Activated CD4-positive, alpha-beta T cell treated with anti-CD3 and anti-CD28 coated beads, Interleukin-2, amount 10 ng/mL, durations not matched to agents 24 days and 14 days (primary cell): ENCODE measurements at places on chromosomes 12 and 14. TPM values are rescaled to one million over a fixed set of nuclear protein-coding genes. Genes with fewer than 3 reads are reported as not detected.
A peak's percentile ranks its signal among the peaks of the same experiment; 100 is the strongest.

GRCh38 chr14:61932974-61933373 lies 170.8 kb downstream of the SNAPC1 start:
- no peak overlapping the region for H3K4me3 ChIP-seq
- no peak overlapping the region for H3K27ac ChIP-seq
- H3K27me3 ChIP-seq = peaks cover 30% of the 10 kb centered on the region
- H3K4me1 ChIP-seq = no peaks in the 10 kb centered on the region
- H3K36me3 ChIP-seq = no peaks in the 10 kb centered on the region

DNA sequence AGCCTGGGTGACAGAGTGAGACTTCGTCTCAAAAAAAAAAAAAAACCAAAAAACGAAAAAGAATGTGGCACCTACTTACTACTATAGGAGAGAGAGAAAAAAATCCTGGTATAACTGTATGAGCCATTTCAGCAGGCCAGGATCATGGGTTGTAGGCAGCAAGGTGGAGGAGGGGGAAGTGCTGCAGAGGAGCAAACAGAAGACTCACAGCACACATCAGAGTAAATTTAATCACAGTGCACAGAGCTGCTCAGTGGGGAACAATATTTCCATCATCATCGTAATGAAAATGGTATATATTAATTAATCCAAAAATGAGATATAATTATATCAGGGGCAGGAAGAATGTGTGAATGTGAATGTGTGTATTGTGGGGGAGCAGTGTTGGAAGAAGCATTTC lies 175.8 kb downstream of the SLC2A13 start:
- H3K27ac ChIP-seq = no peak overlapping the region
- H3K4me1 ChIP-seq = peaks cover 3% of the 10 kb centered on the region
- no peak for DNase-seq
- H3K36me3 ChIP-seq = no peaks in the 10 kb centered on the region
- H3K27me3 ChIP-seq = no peaks in the 10 kb centered on the region

- peak overlapping the region; percentile 93 for H3K27ac ChIP-seq
- peaks cover 23% of the 10 kb centered on the region for H3K4me1 ChIP-seq
- no peak for DNase-seq
- peak overlapping the region; percentile 34 for H3K4me3 ChIP-seq
- no peaks in the 10 kb centered on the region for H3K36me3 ChIP-seq
Measured at GRCh38 chr12:110591451-110592051, 8.4 kb upstream of the PPTC7 start.

DNA sequence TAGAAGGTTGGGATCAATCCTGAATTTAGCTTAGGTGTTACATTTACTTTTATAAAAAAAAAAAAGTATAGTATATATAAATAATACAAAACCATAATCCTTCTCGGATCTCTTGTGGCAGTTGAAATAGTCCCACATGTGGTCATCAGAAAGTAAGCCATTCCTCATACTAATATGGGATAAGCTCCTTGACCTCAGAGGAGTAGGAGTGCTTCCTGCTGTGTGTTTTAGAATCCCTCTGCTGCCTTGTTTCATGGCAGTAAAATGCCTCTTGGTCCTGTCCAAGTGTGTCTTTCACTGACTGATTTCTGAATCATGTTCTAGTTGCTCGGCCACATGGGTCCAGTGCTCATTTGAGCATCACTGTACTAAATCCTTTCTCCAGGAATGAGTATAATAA lies 117.0 kb downstream of the NTN4 start:
- no peaks in the 10 kb centered on the region for H3K4me1 ChIP-seq
- H3K27me3 ChIP-seq = no peaks in the 10 kb centered on the region
- no peak overlapping the region for H3K4me3 ChIP-seq
- H3K27ac ChIP-seq = no peak overlapping the region
- no peaks in the 10 kb centered on the region for H3K36me3 ChIP-seq

DNA sequence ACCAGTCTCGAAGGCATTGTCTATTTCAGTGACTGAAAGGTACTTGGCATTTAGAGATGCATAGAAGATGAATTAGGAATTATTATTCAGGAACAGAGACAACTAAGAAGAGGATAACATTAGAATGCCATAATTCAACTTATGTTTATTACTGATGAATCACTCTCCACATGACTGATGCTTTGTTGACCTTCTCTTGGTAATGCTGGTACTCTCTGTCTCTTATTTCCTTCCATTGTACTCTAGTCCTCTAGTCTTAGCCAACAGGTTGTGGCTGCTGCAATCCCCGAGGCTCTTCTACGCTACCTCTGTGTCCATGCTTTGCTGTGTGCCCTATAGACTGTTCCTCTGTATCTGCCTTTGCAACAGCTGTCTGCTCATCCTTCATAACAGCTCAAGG lies 652.9 kb downstream of the NRXN3 start:
- no peaks in the 10 kb centered on the region for H3K36me3 ChIP-seq
- H3K4me3 ChIP-seq = no peak overlapping the region
- DNase-seq = peak; percentile 9
- no peaks in the 10 kb centered on the region for H3K27me3 ChIP-seq
- H3K27ac ChIP-seq = no peak overlapping the region

- H3K4me1 ChIP-seq = peaks cover 41% of the 10 kb centered on the region
- H3K4me3 ChIP-seq = peak overlapping the region; percentile 97
- no peaks in the 10 kb centered on the region for H3K27me3 ChIP-seq
- peak overlapping the region; percentile 4 for H3K27ac ChIP-seq
- peaks cover 65% of the 10 kb centered on the region for H3K36me3 ChIP-seq
Measured at GRCh38 chr12:57518176-57518919, 2.0 kb downstream of the DDIT3 start.

- peaks cover 6% of the 10 kb centered on the region for H3K4me1 ChIP-seq
- H3K4me3 ChIP-seq = no peak overlapping the region
- H3K27ac ChIP-seq = no peak overlapping the region
- DNase-seq = no peak
- no peaks in the 10 kb centered on the region for H3K27me3 ChIP-seq
- H3K36me3 ChIP-seq = peaks cover 17% of the 10 kb centered on the region
Measured at GRCh38 chr12:55906056-55906455, 21.6 kb downstream of the PYM1 start.

- H3K4me3 ChIP-seq = peak within 1 kb of the TSS; percentile 99
- H3K27me3 ChIP-seq = no peaks in the 10 kb centered on the region
- peaks cover 38% of the 10 kb centered on the region for H3K36me3 ChIP-seq
- H3K27ac ChIP-seq = peak within 1 kb of the TSS; percentile 99
- DNase-seq = peak; percentile 97
Measured at GRCh38 chr12:110742718-110743570, at the start of gene PPP1CC. Gene PPP1CC, minus strand, starts transcription at chr12:110742891. Its CDS starts 184 bp downstream, at chr12:110742707.

Gene FZD10
- total RNA-seq = not detected in 2 replicates

DNA sequence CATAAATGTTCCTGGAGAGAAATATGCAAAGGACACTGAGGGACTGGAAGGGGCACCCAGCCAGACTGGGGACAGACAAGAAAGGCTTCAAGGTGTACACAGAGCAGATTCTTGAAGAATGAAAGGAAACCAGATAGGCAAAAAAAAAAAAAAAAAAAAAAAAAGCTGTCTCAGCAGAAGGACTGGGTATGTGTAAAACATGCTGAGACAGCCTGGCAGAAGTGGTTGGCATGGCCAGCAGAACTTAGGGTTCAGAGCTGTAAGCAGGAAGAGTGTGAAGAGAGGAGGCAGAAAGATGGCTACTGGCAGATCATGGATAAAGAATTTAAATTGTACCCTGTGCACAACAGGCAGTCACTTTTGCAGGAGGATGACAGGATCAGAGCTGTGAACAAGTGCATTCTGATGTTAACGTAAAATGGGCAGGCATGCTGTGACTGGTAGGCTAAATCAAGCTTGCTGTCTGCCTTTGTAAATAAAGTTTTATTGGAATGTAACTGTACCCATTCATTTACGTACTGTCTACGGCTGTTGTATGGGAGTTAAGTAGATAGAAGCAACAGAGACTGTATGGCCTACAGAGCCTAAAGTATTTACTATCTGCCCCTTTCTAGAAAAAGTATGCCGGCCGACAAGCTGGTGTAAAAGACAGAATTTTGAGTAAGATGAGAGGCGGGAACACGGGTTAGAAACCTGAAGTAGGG lies 42.2 kb downstream of the UBR7 start:
- H3K4me1 ChIP-seq = peaks cover 10% of the 10 kb centered on the region
- H3K27ac ChIP-seq = no peak overlapping the region
- no peaks in the 10 kb centered on the region for H3K27me3 ChIP-seq
- H3K36me3 ChIP-seq = peaks cover 32% of the 10 kb centered on the region

- H3K27ac ChIP-seq = peak overlapping the region; percentile 6
- H3K4me3 ChIP-seq = no peak overlapping the region
- peaks cover 22% of the 10 kb centered on the region for H3K27me3 ChIP-seq
- H3K36me3 ChIP-seq = no peaks in the 10 kb centered on the region
- peaks cover 16% of the 10 kb centered on the region for H3K4me1 ChIP-seq
Measured at GRCh38 chr14:104665114-104665656, 24.2 kb upstream of the INF2 start.

Gene POLE2
- 52.8 and 58.4 TPM in 2 replicates for total RNA-seq

GRCh38 chr12:53353257-53353655 lies 17.1 kb upstream of the SP7 start:
- peaks cover 6% of the 10 kb centered on the region for H3K4me1 ChIP-seq
- no peak overlapping the region for H3K27ac ChIP-seq
- no peaks in the 10 kb centered on the region for H3K36me3 ChIP-seq
- H3K27me3 ChIP-seq = no peaks in the 10 kb centered on the region
- DNase-seq = no peak

DNA sequence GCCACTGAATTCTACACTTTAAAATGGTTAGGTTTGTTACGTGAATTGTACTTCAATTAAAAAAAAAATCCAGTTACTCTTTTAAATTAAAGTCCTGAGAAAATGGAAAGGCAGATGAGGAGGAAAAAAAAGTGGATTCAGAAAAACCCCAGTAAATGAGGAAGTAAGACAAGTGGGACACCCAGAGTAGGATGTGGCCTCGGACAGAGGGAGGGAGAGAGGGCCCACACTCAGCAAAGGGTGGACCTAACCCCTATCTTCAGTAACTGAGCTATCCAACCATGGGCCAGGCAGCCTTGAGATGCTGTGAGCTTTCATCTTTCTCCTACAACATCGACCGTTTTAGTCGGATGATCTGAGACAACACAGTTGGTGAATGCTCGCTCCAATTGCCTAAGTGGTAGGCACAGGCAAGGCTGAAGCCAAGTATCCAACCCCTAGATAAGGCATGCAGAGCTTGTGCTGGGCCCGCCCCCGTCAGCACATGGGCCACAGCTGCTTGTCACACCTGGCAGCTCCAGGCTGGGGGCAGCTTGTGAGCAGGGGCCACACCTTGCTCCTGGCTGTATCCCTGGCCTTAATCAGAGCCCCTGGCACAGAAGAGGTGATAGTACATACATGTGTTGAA lies 142.1 kb downstream of the TTC7B start:
- DNase-seq = no peak
- peaks cover 29% of the 10 kb centered on the region for H3K4me1 ChIP-seq
- no peaks in the 10 kb centered on the region for H3K36me3 ChIP-seq
- no peak overlapping the region for H3K4me3 ChIP-seq
- no peaks in the 10 kb centered on the region for H3K27me3 ChIP-seq

Gene TAS2R8
- not detected in 2 replicates for total RNA-seq

DNA sequence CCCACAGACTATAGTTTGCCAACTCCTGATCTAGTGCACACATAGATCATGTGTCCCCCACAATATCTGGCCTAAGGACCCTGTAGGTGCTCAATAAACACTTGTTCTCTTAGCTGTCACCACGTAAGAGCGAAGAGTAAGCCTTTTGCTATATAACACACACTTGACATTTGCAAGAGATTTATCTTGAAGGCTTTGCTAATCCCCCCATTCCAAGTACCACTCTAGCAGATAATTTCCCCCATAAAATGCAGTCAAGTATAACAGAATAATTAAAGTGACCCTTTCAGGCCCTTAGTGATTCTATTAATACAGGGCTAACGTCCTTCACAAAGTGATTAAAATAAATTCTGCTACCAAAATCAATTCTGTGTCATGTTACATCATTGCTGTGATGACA lies 87.5 kb downstream of the PLXNC1 start:
- H3K4me3 ChIP-seq = no peak overlapping the region
- H3K36me3 ChIP-seq = peaks cover 51% of the 10 kb centered on the region
- no peaks in the 10 kb centered on the region for H3K4me1 ChIP-seq
- DNase-seq = no peak

- no peak overlapping the region for H3K27ac ChIP-seq
- H3K4me3 ChIP-seq = no peak overlapping the region
- DNase-seq = no peak
- no peaks in the 10 kb centered on the region for H3K36me3 ChIP-seq
Measured at GRCh38 chr14:84688297-84689025, 841.5 kb upstream of the FLRT2 start.

GRCh38 chr12:38113991-38114390 lies 202.6 kb upstream of the ALG10B start:
- no peak overlapping the region for H3K27ac ChIP-seq
- no peaks in the 10 kb centered on the region for H3K27me3 ChIP-seq
- DNase-seq = no peak
- H3K36me3 ChIP-seq = no peaks in the 10 kb centered on the region

Gene FBXO34
- 25.3 and 26.2 TPM in 2 replicates for total RNA-seq

Gene KCNMB4
- total RNA-seq = 0.17 and 0.19 TPM in 2 replicates

Gene SLC6A13
- total RNA-seq = not detected in 2 replicates

Gene GPD1
- 0.62 and 0.91 TPM in 2 replicates for total RNA-seq

GRCh38 chr14:103207388-103208072 lies 84.3 kb downstream of the TNFAIP2 start:
- no peaks in the 10 kb centered on the region for H3K4me1 ChIP-seq
- DNase-seq = no peak
- H3K27ac ChIP-seq = no peak overlapping the region
- peaks cover 25% of the 10 kb centered on the region for H3K27me3 ChIP-seq
- H3K36me3 ChIP-seq = no peaks in the 10 kb centered on the region

Gene SYNDIG1L
- not detected in 2 replicates for total RNA-seq

DNA sequence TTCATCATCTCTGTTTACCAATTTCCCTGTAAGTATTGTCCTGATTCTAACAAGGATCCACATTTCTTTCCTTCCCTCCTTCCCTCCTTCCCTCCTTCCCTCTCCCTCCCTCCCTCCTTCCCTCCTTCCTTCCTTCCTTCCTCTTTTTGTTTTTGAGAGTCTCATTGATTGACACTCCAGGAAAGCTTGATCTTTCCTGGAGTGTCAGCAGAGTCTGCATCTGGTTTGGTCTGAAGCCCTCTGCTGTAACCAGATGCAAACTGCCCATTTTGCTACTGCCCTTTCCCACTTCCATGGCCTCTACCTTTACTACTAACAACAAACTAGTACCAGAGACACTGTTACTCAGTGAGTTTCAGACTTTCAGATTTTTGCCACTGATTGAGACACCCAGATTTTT lies 14.4 kb upstream of the OR6C65 start:
- no peaks in the 10 kb centered on the region for H3K36me3 ChIP-seq
- peaks cover 3% of the 10 kb centered on the region for H3K27me3 ChIP-seq
- no peaks in the 10 kb centered on the region for H3K4me1 ChIP-seq
- DNase-seq = no peak

Gene CACNA1C
- 0.07 TPM in 2 replicates for total RNA-seq

- DNase-seq = no peak
- H3K4me1 ChIP-seq = peaks cover 2% of the 10 kb centered on the region
- H3K36me3 ChIP-seq = peaks cover 1% of the 10 kb centered on the region
- H3K27ac ChIP-seq = no peak overlapping the region
Measured at GRCh38 chr12:91952916-91953315, 192.7 kb downstream of the BTG1 start.

Gene NGDN
- 78.6 and 79.2 TPM in 2 replicates for total RNA-seq

Gene SLC25A21
- total RNA-seq = not detected in 2 replicates

Gene LMO3
- not detected in 2 replicates for total RNA-seq

GRCh38 chr14:66507181-66507721 lies 696 bp upstream of the GPHN start:
- H3K27ac ChIP-seq = peak overlapping the region; percentile 96
- H3K4me3 ChIP-seq = peak overlapping the region; percentile 89
- peaks cover 1% of the 10 kb centered on the region for H3K36me3 ChIP-seq
- H3K4me1 ChIP-seq = peaks cover 23% of the 10 kb centered on the region

Gene PLD4
- 0.07 and 0.21 TPM in 2 replicates for total RNA-seq

Gene DAAM1
- total RNA-seq = 4.2 and 7.2 TPM in 2 replicates

GRCh38 chr14:56002876-56003625 lies 115.2 kb upstream of the PELI2 start:
- H3K27me3 ChIP-seq = peaks cover 50% of the 10 kb centered on the region
- DNase-seq = peak; percentile 83
- peaks cover 26% of the 10 kb centered on the region for H3K4me1 ChIP-seq
- H3K27ac ChIP-seq = peak overlapping the region; percentile 20
- no peaks in the 10 kb centered on the region for H3K36me3 ChIP-seq
- H3K4me3 ChIP-seq = peak overlapping the region; percentile 37
